ENCODE measurements at places on chromosomes 3 and 15.

DNA sequence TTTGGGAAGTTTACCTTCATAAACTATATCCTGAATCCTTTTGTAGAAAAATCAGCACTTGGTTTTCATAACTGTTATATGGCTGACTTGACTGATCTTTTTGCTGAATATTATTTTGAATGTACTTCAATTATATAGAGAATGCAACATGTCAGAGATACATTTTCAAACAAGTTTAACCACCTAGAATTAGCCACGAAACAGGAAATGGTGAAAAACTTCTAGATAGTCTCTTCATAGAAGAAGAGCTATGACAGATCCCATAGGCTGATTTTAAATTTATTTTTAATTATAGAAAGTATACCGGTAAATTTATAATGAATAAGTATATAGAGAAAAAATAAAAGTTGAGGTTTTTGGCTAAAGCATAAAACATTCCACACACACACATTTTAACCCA is 436.8 kb upstream of the DPPA4 start:
- DNase-seq: no peak

DNA sequence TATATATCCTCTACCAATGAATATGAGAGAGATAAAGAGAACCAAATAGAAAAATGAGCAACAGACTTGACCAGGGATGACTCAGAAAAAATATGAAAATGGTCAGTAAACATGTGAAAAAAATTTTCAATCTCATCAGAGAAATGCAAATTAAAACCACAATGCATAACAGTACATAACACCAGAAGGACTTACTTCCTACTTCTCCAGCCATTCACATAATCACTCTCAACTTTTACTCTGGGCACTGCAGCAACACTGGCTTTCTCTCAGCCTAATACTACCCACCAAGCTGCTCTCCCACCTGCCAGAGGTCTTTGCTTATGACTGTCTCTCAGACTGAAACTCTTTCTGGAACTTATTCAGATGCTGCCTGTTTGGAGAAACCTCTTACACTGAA is 49.4 kb downstream of the DPH6 start:
- no peak for DNase-seq

DNA sequence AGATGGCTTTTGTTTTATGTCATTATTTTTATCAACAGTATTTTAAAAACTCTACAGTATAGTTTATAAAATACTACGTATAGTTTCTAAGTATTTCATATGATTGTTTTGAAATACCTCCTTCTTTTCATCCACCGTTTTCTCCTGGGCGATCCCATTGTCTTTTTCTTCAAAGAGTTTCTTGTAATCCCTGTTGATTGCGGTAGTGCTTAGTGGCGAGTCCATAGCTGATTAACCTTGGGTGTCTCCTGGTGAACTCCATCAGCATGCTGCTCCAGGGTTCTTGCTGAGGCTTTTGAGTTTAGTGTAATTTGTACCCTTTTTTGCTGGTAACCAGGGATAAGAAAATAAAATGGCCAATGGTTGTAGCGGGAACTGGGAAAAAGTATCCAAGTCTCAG is 3.6 kb downstream of the PIAS1 start:
- DNase-seq: no peak

- DNase-seq: no peak
Measured at GRCh38 chr3:16668776-16669545, 63.7 kb upstream of the DAZL start.

GRCh38 chr3:143482106-143483088 is 362.8 kb downstream of the CHST2 start:
- no peak for DNase-seq

DNA sequence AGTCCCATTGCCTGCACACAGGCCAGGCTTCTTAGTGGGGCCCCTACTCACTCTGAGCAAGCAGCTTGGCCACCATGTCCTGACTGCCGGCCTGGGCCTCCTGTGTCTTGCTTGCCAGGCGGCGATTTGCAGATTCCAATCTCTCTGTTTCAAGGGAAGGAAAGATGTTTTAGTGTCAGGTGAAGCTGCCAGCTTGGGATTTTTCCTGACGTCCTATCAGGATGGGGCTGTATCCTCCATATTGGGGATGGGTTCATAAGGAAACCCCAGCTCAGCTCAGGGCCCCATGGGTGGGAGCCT is 8.5 kb downstream of the AMOTL2 start:
- no peak for DNase-seq

DNA sequence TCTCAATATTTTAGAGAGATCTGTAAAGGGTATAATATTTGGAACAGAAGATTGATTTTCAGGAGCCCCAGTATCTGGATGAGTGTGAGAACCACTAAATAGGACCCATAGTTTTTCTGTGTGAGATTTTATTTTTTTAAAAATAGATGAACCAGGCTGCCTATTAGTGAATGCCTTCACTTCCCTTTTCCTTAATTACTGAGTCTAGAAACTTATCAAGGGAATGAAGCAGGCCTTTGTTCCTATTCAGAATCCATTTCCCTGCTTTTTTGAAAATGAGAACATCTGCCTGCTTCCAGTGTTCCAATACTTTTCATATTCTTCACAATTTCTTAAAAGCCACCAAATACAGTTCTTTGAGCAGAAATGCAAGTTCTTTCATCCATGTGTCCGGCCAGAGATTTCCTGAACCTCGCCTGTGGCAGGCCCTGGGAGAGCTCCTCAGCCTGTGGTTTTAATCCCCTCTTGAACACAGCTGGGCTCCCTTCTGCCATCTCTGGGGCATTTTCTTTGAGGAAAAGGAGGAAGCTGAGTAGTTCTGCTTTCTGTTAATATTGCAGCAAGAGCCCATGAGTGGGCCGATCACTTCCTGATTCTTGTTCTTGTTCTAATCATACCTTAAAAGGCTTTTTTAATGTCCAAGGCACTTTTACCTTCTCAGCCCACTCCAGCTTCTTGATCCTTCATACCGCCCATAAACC is 4.7 kb downstream of the EHD4 start:
- DNase-seq: peak; percentile 90
